ENCODE measurements at places on chromosomes 1 and 21.

- no peak for DNase-seq
These were observed 14.1 kb downstream of the EPS15 start for GRCh38 chr1:51504806-51505525.

DNA sequence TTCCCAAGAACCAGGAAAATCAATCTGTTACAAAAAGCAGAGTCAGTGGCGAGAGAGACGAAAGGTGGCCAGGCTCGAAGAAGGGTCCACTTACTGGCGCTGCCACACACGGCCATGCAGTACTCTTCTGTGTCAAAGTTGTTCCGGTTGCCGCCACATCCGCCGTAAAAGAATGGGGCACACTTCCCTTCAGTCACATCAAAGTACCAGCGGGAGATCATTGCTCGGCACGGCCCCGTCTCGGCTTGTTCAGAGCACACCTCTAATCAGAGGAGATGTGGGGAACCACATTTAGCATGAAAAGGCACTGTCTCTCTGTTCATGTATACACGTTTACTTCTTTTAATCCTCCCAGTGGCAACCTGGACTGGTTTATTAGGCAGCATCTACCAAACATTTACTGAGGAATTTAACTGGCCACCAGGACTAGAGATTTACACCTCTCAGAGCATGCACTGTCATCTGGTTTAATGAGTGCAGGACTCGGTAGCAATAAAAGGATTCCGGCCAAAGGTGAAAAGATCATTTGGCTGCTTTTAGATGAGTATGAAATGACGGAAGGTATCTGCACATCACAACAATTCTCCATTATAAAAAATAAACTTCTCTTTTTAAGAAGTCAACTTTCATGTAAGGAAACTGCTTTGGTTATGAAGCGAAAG lies 170.5 kb downstream of the APP start:
- DNase-seq: no peak

- no peak for DNase-seq
These were observed 322.1 kb upstream of the TMPRSS15 start for GRCh38 chr21:18725653-18726052.

- no peak for DNase-seq
These were observed 45.3 kb upstream of the PLPPR4 start for GRCh38 chr1:99218999-99219398.

DNA sequence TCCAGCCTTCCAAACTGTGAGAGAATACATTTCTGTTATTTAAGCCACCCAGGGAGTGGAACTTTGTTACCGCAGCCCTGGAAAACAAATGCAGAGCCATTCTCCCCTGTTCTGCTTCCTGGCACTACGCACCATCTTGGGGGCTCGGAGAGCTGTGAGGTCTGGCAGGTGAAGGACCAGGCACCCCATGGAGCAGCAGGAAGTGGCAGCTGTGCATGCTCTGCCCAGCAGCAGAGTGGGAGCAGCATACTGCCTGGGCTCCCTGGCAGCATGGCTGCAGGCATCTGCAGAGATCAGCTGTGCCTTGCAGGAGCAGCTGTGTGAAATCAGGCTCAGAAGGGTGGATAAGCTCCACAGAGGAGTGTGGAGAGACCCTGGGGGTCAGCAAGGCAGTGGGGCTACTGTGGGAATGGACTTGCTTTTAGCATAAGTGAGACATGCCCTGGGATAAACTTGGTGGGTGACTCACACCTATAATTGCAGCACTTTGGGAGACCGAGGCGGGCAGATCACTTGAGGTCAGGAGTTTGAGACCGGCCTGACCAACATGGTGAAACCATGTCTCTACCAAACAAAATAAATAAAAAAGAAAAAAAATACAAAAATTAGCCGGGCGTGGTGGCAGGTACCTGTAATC lies 17.7 kb upstream of the ZSCAN20 start:
- DNase-seq: no peak

DNA sequence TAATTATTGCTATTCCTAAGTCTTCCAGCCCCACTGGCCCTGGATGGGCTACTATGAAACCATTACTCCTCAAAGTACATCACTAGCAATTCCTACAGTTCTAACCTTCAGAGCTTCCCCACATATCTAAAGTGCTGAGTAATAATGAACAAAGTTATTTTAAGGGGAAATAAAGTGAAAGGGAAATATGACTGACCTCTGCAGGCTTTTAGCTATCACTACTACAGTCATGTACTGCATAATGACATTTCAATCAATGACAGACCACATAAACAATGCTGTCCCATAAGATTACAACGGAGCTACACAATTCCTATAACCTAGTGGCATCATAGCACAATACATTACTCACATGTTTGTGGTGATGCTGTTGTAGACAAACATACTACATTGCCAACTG lies 32.5 kb upstream of the ASPM start:
- no peak for DNase-seq

DNA sequence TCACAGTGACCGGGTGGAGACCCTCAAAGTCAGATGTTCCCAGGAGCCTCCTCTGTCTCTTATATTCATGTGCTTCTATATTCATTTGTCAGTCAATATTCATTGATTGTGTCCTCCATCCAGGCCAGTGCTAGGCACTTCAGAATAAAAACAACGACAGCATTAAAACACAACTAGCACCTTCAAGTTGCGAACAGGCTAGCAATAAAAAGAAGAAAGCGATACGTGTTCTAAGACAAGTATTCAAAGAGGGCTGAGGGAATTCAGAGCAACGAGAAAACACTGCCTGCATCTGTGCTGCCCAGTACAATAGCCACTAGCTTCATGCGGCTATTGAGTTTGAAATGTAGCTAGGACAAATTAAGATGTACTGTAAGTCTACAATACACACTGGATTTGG lies 138.0 kb downstream of the PLXNA2 start:
- DNase-seq: no peak
